NCI-H1048 (cell line): ENCODE measurements at places on chromosomes 16 and 17.

GRCh38 chr16:35636480-35637230, 2177.2 kb downstream of the TP53TG3F start:
- DNase-seq = no peak

DNA sequence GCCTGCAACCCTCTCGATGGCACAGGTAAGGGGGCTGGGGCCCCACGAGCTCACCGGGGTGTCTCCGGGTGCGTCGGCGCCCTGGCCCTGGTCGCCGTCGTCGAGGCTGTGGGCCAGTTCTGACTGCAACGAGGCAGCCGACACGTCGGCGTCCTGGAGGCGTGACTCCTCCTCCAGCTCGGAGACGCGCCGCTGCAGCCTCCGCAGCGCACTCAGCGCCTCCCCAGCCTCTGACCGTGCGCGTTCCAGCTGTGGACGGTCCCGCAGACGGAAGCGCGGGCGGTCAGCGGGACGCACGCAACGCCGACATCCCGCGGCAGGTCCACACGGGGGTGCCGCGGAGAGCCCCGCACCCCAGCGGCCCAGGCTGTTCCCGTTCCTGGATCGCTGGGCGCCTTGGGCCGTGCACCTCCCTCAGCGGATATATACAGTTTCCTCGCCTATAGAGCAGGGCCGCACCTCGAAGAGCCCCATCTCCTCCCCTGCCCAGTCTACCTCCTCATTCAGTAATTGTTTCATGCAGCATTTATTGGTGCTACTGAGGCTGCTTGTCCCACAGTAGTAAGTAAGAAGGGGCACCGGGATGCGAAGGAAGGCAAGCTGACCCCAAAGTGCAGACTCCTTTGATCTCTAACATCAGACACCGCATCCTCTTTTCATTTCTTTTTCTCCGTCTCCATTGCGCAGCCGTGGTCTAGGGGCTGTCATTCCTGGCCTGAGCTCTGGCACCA, 5.8 kb downstream of the THOC6 start:
- DNase-seq = no peak

DNA sequence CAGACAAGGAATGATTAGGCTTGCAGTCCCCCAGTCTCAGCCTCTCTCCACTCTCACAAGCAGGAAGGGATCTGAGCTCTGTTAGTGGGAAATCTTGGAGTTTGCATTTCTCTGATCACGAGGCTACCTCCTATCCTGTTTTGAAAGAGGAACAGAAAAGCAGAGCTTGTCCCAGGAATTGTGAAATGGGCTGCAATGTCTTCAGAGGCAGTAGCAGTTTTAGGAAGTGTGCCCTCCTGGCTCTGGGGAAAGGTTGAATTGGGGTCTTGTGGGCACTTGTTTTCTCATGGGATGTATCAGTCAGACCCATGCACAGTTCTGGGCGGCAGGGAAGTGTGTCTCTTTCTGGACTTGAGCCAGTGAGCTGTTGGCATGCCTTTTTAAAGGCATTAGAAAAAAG, 22.8 kb downstream of the NUP85 start:
- no peak for DNase-seq

- no peak for DNase-seq
These were observed 166.4 kb downstream of the CEP112 start for GRCh38 chr17:66025551-66025950.

- DNase-seq = no peak
These were observed at the start of gene KCNJ12 for GRCh38 chr17:21376081-21376758. Gene KCNJ12 (plus strand): TSS chr17:21376357. CDS start chr17:21415343, 38,986 bp downstream.

- no peak for DNase-seq
These were observed 2.4 kb downstream of the GJD3 start for GRCh38 chr17:40361925-40362695.

DNA sequence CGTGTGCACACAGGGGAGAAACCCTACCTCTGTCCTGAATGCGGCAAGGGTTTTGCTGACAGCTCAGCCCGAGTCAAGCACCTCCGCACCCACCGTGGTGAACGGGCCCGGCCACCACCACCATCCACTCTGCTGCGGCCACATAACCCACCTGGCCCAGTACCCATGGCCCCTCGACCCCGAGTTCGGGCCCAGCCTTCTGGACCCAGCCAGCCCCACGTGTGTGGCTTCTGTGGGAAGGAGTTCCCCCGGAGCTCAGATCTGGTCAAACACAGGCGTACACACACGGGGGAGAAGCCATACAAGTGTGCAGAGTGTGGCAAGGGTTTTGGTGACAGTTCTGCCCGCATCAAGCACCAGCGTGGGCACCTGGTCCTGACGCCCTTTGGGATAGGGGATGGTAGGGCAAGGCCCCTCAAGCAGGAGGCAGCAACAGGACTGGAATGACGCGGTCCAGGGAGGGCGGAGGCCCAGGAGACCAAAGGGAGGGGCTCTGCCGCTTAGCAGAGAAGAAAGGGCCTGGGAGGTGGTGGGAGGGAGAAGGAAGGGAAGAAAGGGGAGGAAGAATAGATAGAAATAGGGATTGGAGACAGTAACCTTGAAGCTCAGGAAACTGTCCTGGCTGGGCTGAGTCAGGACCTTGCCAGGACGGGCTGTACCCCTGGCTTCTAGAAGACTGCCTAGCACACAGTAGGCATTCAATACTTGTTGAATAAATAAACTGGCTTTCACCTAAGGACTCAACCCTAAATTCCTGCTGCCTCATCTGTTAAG, 3.6 kb downstream of the ZNF48 start:
- no peak for DNase-seq

- no peak for DNase-seq
These were observed 1.1 kb downstream of the SPECC1 start for GRCh38 chr17:20010099-20010863.

GRCh38 chr17:796609-797008, 14.5 kb downstream of the MRM3 start:
- no peak for DNase-seq

GRCh38 chr17:77423589-77424451, 283.1 kb downstream of the SEC14L1 start:
- DNase-seq = no peak

- no peak for DNase-seq
These were observed 348.3 kb downstream of the CPPED1 start for GRCh38 chr16:12455287-12455798.

DNA sequence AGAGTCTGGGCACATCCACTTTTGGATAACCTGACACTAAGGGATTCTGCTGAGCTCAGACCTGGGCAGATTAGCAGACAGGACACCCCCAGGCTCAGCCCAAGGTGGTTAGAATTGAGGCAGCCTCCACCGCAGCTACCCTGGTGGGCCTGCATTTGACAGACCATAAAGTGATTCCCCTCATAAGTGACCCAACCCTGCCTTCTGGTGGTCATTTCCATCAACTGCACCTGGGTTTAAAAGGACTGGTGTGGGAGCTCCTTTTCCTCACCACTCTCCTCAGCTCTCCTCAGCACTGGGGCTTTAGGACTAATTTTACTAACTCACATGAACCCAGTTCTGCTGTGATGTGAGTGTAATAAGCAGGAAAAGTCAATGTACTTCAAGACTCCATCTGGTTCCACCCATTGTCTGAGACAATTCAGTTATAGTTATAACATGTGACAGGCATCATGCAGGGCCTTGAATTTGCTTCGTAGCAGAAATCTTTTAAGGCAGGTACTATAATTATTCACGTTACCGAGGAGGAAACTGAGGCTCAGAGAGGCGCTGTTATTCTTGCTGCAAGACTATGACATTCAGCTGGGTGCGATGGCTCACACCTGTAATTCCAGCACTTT, 42.5 kb downstream of the MYH3 start:
- DNase-seq = no peak

- DNase-seq = no peak
These were observed 6.3 kb upstream of the TBCD start for GRCh38 chr17:82745524-82745923.

GRCh38 chr17:9220398-9221146, 199.3 kb downstream of the NTN1 start:
- no peak for DNase-seq

DNA sequence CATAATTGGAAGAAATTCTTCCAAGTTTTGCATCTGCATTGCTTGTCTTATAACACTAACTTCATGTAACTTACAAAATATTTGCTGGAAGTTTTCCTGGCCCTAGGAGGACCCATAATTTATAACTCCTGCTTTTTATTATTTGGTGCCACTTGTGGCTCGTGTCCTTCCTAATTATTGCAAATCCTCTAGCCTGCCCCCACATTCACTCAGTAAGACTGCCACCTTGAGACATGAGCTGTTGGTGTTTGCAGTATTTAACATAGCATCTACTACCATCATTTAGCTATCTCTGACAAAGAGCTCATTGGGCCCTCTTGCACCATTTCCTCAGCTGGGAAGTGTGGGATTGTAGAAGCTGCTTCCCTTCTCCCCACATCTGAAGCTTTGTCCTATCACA, 49.5 kb downstream of the FTO start:
- no peak for DNase-seq

DNA sequence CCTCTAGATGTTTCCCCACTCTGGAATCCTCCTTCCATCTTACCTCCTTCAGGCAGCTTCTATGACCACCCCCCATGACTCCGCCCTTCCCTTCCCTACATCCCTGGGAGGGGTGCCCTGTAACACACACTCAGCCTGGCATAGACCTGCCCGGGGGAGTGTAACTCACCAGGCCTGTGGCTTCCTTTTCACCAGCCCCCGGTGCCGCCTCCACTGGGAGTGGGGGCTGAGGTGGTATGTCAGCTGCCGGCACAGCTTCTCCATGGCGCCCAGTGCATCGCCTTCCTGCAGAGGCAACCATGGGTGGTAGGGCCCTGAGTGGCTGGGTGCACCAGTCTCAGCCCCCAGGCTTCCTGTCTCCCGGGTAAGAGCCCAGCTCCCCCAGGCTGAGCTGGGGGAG, 32.3 kb downstream of the TRPV2 start:
- DNase-seq = no peak

DNA sequence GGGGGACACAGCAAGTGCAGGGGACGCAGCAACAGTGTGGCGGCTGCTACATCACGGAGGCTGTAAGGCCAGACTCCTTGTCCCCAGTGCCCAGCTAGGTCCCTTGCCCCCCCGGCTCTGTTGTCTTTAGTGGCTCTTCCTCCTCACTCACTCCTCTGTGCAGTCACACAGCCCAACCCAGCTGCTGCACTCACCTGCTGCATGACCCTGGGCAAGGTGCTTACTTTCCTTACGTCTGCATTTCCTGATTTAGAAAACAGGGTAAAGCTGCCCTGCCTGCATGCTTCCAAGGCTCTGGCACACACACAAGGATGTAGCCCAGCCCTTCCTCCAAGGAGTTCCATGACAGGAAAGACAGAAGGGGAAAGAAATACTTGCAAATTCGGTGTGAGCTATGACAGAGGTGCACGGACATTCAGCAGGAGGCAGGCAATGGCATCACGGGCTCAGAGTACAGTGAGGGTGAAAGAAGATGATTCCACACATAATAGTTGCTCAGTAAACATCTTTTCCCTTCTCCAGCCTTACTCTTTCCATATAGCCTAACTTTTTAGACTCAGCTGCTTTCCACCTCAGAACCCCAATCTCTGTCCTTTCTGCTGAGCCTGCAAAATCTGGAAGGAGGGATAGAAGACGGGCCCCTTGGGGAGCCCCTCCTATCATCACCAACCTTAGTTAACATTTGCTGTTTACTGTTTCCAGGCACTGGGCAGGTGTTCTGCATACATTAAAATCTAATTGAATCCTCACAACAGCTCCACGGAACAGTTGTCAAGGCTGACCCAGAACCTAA, 150.9 kb downstream of the MRM1 start:
- no peak for DNase-seq

DNA sequence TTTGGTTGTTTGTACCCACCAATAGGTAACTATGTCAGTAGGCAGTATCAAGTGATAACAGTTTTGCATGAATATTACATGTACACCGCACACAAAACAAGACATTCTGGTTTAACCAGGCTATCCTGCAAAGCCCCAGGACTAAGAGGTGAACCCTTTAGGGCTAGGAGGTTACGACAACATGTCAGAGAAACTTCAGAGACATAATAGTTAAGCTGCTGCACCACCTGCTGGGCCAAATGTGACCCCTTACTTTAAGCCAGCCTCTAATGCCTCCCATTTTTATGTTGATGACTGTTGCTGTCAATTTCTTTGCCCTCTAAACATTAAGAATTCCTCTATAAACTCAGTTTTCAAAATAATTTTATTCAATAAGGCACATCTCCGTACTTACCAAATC, 15.4 kb downstream of the SRP68 start:
- no peak for DNase-seq

DNA sequence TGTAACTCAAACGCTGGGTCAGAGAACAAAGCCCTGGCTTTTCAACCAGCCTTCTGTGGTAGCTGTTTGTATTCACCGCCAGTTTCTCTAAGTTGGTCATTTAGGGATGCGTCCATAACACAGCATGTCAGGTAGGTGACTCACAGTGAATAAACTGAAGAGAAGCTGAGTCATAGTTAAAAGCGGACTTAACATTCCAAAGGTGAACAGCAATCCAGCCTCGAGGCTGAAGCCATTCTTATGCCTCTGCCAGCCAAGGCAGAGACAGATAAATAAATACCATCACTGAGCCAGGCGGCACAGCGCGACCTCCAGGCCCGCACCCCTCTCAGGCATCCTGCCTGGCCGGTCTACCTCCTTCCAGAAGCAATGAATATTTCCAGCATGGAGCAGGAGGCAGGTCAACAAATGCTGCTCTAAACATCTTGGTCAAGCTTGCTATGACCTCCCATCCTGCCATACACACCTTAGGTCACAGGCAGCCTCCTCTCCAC, 12.4 kb upstream of the CACNG4 start:
- no peak for DNase-seq

GRCh38 chr17:54956791-54957190, 11.7 kb downstream of the COX11 start:
- DNase-seq = no peak
